SK-N-SH treated with all-trans-retinoic acid at 6 μM for 48 hours (cell line): ENCODE measurements at places on chromosomes 5 and 9.

DNA sequence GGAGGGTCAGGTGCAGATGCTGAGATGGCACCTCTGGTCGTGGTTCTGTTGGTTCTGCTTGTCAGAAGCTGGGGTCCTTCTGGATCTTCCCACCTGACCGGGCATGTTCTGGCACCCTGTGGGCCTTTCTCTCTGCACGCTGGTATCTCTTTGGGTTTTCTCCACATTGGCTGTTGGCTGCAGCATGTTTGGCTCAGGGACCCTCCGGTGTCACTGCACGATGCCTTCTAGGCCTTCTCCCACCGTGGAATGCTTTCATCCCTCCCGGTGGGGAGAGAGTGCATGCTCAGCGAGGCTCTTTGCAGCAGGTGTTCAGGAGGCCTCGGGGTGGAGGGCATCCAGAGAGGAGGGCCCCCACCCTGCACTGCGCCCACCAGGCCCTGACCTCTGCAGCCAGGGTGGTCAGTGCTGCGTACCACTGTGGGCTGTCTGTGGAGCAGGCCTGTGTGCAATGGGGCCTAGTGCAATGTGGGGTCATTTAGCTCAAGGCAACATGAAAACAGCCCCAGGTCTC, 119.4 kb downstream of the WNK2 start:
- no peak for ATAC-seq

DNA sequence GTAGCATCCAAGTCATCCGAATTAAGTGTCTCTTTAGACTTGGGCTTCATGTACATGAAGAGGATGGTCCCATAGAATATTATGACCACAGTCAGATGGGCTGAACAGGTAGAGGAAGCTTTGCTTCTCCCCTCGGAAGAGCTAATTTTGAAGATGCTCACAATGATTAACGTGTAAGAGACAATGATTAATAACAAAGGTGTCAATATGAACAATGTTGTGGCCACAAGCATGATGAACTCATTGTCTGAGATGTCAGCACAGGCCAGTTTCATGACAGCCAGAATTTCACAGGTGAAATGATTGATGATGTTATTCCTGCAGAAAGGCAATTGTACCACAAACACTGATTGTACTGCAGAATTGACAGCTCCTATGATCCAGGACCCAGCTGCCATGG, 626 bp downstream of the OR13C2 start:
- ATAC-seq = no peak

DNA sequence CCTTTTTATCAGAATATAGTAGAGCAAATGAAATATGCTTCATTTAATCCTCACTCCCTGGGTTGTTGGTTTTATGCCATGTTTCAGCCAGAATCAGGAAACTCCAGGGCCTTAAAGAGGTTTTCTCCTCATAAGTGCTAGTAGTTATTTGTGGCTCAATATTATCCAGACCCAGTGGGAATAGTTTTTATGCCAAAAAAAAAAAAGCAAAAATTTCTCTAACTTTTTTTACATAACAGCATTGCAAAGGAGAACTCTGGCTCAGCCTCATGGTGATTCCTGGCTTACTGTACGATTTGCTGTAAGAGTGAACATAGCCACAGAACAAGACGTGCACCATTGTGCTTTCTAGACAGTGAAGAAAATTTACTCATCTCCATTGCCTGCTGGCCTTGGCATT, 232.5 kb downstream of the PJA2 start:
- no peak for ATAC-seq

DNA sequence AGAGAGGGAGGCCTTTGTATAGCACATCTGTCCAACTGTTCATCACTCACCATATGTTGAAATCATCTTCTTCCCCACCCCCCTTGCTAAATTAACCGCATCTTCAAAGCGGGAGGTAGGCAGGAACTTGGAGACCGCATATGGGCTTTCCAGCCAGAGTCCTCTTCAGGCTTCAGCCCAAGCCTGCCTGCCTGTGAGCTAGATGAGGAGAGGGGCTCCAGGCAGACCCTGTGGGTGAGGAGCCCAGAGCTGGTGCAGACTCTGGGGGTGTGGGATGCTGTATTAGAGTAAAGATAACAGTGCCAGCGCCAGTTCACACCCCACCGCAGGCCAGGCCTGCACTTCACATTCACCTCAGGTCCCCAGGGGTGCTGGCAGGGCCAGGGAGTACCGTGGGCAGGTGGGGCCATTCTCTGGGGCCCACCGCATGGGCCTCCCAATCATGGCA, 16.2 kb downstream of the PRRC2B start:
- ATAC-seq = no peak
